ENCODE measurements at places on chromosomes 7 and 10.

GRCh38 chr10:6048281-6049030 is 13.7 kb downstream of the IL2RA start:
- no peak for DNase-seq

DNA sequence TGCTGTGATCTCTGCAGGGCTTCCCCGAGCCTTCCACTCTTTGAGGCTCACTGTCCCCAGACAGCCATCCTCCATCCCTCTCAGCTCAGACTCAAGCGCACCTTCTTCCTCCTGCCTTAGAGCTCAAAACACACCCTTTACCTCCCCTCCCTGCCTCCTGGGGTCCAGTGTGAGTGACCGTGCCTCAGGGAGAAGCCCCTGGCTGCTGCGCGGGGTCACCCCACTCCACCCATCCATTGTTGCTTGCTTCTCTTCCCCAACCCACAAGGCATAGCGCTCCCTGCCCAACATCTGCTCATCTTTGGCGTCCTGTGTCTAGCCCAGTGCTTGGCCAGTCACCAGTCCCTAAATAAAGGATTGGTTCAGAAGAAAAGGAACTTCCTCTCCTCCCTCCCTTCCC is 170.3 kb downstream of the TCERG1L start:
- DNase-seq = no peak

DNA sequence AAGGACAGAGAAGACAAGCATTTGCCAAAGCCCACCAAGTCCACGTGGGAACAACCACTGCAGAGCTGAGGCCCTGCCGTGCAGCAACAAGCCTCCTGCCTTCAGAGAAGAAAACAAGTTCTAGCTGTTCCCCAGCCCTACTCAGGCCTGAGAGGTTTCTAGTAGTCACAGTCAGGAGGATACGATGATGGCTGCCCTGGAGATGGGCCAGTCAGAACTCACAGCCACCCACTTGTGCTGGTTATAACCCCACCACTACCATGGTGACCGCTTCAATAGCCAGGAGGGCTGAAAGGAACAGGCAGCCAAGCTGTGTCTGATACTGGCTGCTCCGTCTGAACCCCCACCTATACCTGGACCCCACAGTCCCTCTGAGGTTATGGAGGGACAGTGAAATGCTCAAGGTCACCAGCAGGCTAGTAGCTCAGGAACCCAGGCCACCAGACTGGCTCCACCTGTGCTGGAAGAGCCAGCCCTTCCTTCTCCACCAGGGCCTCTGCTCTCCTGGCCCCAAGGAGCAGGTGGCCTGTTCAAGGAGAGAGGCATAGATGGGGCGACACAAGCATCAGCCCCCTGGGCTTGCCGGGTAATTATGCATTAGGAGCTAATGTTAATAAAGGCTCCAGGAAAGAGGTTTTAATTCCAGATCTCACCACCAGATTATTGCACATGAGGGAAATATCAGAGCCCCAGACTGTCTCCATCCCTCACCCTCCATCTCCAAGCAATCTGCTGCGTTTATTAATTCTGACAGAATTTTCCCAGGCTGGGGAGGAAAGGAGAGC is 125.8 kb upstream of the PCBD1 start:
- no peak for DNase-seq

DNA sequence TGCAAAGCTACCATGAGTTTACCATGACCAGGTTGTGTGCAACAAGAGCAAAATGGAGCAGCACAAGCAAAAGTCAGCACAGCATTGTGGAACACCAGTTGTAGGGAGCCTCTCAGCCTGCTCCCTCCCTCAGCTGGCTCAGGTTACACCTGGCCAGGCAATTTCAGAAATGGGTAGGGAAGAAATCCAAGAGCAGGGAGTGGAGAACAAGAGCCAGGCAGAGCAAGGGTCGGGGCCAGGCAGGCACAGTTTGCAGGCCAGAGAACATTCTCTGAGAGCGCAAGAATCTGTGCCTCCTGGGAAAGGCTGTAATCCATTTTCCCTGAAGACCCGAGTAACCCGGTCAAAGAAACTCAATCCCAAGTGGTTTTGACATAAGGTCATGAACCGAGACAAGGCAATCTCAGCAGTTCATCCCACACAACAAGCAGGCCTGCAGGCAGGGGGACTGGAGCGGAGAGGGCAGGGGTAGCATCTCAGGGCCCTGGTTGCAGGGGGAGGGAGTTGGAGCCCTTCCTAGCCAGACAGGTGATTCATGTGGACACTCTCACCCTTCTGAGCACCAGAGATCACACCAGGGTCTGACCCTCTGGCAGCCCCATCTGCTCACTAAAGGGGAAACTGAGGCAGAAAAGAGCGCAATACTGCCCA is 258.4 kb downstream of the PLXNA4 start:
- DNase-seq = no peak

GRCh38 chr10:86345859-86346798 is 20.5 kb downstream of the GRID1 start:
- peak; percentile 79 for DNase-seq

GRCh38 chr10:48523212-48523819 is 81.6 kb downstream of the ARHGAP22 start:
- peak; percentile 86 for DNase-seq

DNA sequence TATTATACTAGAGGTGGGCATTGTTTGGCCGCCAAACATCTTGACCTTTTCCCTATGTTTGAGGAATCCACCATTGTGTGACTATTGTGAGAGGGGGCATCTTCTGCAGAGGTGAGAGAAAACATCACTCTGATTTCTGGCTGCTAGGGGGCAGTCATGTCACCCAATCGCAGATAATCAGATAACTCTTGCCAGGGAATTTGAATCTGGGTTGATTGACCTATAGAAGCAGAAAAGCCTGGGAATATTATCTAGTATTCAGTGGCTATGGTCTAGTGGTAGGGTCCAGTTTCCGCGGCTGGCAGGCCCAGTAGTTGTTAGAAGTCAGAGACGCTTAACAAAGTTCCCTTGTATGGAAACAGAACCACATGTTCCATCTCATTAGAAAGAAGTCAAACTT is 808.5 kb downstream of the PHTF2 start:
- DNase-seq = no peak

DNA sequence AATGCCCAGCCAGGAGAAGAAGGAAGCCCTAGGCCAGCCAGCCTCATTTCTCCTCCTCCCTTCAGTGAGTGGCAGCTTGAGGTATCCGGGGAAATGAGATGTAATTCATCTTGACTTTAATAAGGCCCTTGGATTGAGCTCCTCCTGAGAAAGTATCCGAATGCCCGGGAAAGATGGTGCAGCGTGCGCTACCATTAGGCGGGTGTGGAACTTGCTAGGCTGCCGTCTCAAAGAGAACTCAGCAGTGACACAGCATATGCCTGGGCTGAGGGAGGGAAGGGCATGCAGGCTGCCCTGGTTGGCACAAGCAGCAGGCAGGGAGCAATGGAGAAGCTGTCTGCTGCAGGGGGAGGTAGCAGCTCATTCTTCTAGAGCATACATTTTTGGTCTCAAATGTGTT is 659.8 kb upstream of the FOXK1 start:
- DNase-seq = peak; percentile 36

DNA sequence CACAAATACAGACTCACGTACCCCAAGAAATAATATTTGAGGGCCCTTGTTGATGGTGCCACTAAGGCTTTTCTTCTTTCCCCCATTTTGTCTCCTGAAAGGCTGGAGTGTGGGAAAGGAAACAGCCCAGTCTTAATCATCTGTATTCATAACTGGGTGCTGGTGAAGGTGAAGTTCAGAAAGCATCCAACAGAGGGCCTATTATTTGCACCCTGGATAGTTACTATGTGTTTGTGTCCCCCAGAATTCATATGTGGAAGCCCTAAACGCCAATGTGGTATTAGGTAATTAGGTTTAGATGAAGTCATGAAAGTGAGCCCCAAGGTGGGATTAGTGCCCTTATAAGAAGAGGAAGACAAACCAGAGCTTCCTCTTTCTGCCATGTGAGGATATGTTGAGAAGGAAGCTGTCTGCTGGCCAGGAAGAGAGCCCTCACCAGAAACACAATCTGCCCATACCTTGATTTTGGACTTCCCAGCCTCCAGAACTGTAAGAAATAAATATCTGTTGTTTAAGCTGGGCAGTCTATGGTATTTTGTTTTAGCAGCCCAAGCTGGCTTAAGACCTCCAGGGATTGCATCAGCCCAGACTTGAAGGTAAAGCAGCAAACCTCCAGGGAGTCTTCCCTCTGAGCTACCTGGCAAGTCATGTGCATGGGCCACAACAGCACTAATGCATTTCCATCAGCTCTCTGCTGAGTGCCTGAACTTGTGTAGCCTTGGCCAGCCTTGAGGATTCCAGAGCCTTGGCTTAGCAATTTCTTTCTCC is 90.0 kb upstream of the ADRB1 start:
- DNase-seq = no peak

GRCh38 chr7:135282561-135283254 is 49.1 kb downstream of the STRA8 start:
- DNase-seq = peak; percentile 23

GRCh38 chr7:48113275-48113674 is 24.2 kb downstream of the UPP1 start:
- DNase-seq = no peak

GRCh38 chr7:139640681-139641080 is 117.2 kb downstream of the CLEC2L start:
- no peak for DNase-seq

DNA sequence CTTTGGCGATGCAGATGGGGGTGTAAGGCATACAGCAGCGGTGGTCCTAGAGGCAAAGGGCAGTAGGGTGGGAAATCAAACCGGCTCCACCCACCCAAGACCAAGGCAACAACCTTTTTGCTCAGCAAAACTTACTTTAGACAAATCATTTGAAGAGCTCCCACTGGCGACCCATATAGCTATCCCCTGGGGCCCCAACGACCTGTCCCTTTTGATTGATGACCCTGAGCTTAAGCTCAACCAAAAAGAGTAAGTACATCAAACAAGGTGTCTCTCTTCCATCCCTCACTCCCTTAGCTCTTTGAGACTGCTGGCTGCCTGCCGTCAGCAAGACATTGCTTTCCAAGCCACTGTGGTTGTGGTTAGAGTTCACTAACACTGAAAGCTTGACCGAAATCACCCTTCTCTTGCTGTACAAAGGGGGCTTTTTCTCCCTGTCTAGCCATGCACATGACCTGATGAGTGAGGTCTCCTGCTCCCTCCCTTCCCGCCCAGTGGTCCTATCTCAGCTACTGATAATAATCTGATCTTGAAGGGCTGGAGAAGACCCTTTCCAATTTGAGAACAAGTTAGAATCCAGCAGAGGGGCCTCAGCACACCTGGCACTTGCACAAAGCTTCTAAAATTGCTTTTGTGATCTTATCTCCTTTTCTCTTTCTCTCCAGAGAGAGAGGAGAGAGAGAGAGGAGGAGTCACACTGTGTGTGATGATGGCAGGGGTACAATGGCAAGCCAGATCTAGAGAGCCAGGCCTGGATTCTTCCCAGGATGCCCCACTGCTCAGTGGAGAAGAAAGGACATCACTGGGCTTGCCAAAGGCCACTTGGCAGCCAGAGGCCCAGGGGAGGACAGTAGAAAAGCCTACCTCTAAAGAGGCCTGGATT is 42.2 kb downstream of the XPNPEP1 start:
- DNase-seq = peak; percentile 23

DNA sequence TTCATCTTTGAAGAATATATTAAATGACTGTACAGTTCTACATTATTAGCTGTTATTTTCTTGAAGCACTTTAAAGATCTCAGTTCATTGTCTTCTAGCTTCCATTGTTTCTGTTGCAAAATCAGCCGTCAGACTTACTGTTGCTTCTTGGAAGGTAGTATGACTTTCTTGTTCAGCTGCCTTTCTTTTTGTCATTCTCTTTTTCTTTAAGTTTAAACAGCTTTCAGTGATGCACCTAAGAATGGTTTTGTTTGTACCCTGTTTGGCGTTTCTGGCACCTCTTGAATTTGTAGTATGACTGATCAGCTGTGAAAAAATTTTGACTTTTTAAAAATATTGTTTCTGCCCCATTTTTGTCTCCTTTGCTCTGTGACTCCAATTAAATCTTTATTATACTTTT is 9.3 kb downstream of the MKLN1 start:
- DNase-seq = no peak

DNA sequence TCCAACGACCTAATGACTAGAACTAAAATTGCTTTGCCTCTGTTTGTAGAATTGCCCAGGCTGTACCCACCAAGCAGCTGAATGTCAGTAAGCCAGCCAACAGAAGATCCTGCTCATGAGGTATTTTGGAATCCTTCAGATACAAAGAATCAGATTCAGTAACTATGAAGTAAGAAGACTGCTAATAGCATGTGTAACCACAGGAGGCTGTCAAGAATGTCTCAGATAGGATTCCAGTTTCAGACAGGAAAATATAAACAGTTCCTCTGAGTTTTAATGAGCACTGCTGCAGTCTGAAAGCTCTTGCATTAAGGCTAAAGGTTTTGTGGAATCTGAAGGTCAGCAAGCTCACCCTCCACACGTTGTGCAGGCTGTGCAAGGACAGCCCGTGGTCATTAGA is 112.6 kb upstream of the ADAM12 start:
- no peak for DNase-seq

DNA sequence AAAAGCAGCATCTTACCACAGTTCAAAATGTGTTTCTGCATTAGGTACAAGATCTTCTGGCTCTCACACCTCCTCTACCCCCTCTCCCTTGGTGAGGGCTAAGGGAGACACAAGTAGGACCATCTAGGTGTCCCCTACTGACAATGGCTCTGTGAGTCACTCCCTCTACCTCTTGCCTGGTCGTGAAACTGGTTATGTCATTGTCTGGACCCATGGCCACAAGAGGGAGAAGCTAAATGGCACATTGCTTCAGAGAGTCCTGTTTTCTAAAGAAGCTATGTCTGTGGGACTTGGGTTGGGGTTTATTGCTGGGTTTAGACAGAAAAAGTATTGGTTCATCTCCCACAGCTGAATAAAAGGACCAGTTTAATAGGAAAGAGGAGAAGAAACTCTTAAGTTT is 4.0 kb upstream of the PLXNA4 start:
- peak; percentile 71 for DNase-seq

GRCh38 chr7:51658684-51659083 is 342.1 kb upstream of the COBL start:
- DNase-seq = no peak

GRCh38 chr7:100689230-100690135 is 4.6 kb downstream of the GIGYF1 start:
- no peak for DNase-seq

GRCh38 chr7:37675749-37676148 is 7.8 kb upstream of the GPR141 start:
- no peak for DNase-seq

DNA sequence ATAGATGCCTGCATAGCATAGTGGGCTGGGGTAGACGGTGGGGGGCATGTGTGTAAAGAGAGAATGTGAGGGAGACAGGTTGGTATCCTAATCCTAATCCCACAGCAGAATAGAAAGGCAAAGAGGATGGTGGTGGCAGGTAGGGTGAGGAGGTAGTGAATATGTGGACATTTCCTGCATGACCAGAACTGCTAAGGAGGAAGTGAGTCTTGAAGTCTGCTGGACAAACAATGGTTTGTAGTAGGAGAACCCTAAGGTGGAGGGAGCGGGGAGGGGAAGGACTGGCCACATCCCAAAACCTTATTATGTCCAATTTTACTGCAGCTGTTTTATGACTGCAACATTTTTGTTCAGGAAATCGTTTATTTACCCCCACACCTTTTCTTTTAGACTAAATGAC is 279.7 kb downstream of the AUTS2 start:
- no peak for DNase-seq

- DNase-seq = no peak
Measured at GRCh38 chr7:23907012-23907411, 197.0 kb downstream of the STK31 start.

GRCh38 chr10:84198206-84198915 is 4.0 kb downstream of the CDHR1 start:
- DNase-seq = no peak

- no peak for DNase-seq
Measured at GRCh38 chr10:71651428-71651827, 68.2 kb downstream of the C10orf105 start.

Measured in islet precursor cell (in vitro differentiated cells).